HT1080 (cell line): ENCODE measurements at places on chromosomes 3 and 15. TPM values are rescaled to one million over a fixed set of nuclear protein-coding genes. Genes with fewer than 3 reads are reported as not detected.

Gene RFC4
- 84.7 and 95.1 TPM in 2 replicates for total RNA-seq

Gene NAA50
- 351 and 605 TPM in 2 replicates for total RNA-seq

Gene C2CD4A
- not detected in 2 replicates for total RNA-seq

Gene DPH3
- 15.7 and 19.6 TPM in 2 replicates for total RNA-seq

Gene TRAT1
- not detected in 2 replicates for total RNA-seq
